Stimulated activated CD8-positive, alpha-beta memory T cell treated with anti-CD3 and anti-CD28 coated beads, Interleukin-2, amount 100 ng/mL, for 48 hours (primary cell): ENCODE measurements at places on chromosomes 3 and 15.

DNA sequence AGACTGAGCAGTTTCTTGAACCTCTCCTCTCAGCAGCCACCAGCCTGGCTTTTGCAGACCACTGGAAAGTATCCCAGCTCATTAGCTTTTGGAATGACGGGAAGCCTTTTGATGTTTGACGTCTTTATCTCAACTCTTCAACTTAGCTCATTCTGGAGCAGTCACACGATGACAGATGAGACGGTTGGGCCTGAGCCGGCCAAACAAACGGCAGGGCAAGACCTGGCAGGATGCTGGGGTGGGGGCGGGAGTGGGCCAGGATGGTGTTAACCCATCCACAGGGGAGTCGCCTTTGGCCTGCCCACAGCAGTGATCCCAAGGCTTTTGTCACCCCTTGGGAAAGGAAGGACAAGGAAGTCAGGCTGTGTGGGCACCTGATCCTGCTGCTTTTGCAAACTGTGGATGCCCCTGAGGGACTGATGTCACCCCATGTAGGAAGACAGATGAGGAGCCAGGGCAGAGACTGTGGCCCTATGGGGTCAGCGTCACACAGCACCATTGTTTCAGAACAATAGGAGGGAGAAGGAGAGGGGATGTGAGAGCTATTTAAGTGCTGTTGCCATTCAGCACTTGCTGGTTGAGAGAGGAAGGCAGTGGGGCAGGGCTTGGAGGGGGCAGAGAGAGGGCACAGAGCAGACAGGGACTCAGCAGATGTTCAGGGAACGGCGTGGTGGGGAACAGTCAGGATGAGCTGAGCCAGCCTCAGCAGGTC, 121.9 kb upstream of the CTDSPL start:
- no peak for DNase-seq

- DNase-seq = no peak
Observed at GRCh38 chr3:120524171-120524923, 71.8 kb upstream of the NDUFB4 start.

GRCh38 chr3:149177122-149177521, 44.5 kb downstream of the CP start:
- DNase-seq = no peak

GRCh38 chr15:99502182-99502581, 63.6 kb upstream of the MEF2A start:
- peak; percentile 60 for DNase-seq

- no peak for DNase-seq
Observed at GRCh38 chr3:60932643-60933042, 318.6 kb downstream of the FHIT start.

DNA sequence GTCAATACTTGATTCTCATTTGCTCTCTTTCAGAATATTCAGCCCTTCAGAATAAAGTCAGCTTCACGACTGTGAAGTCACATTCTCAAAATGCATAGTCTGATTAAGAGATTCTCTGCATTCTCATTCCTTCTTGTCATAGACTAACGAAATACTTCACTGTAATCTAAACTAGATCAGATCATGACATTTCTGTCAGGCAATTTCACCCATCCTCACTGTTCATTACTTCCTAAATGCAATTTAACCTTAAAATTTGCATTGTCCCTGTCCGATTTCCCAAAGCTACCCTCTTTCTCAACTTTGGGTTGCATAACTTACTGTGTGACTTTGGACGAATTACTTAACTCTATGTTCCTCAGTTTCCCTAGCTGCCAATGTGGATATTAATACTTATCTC, 6.2 kb downstream of the RPL22L1 start:
- DNase-seq = no peak

- no peak for DNase-seq
Observed at GRCh38 chr3:144381607-144382006, 410.0 kb downstream of the DIPK2A start.

- no peak for DNase-seq
Observed at GRCh38 chr15:92059036-92059970, 205.8 kb downstream of the SLCO3A1 start.

DNA sequence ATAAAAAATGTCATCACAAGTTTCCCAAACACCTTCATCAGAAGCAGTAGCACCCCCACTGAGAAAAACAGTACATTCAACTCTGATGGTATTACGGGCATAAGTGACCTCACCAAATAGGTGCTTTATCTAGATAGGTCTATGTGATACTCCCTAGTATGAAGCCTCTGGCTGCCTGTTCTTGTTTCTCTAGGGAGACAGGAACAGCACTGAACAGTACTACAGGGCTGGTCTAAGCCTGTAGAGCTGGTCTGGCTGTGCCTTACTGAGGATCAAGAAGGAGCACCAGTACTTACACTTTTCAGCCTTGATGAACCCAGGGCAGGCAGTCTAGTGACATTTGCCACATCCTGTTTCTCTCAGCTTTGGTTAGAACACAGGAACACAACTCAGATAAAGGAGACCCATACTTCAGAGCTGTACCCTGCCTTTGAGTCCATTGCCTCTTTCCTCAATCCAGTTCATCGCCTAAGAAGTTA, 35.9 kb downstream of the OXNAD1 start:
- no peak for DNase-seq

GRCh38 chr3:193572426-193572908, 17.8 kb upstream of the ATP13A4 start:
- no peak for DNase-seq

- no peak for DNase-seq
Observed at GRCh38 chr3:192122832-192123594, 604.3 kb downstream of the FGF12 start.

DNA sequence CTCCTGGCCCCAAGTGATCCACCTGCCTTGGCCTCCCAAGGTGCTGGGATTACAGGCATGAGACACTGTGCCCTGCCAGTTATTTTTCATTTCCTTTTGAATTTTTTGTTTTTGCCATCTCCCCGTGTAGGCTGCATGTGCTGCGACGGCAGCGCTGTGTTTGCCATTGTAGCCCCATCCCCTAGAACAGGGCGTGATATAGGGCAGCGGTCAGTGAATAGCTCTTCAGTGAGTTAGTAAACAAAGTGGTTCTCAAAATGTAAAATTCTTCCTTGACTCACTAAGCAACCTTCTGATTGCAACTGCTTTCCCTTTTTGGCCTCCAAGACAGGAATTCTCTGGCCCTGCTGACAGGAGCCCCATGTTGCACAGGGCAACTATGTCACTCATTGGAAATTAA, 138.1 kb upstream of the CTDSPL start:
- no peak for DNase-seq

- DNase-seq = no peak
Observed at GRCh38 chr3:110101361-110101760, 764.0 kb upstream of the DPPA4 start.

GRCh38 chr3:120072867-120073525, 21.3 kb downstream of the GSK3B start:
- no peak for DNase-seq

GRCh38 chr15:29970402-29970695, 112.4 kb upstream of the GOLGA8J start:
- no peak for DNase-seq

DNA sequence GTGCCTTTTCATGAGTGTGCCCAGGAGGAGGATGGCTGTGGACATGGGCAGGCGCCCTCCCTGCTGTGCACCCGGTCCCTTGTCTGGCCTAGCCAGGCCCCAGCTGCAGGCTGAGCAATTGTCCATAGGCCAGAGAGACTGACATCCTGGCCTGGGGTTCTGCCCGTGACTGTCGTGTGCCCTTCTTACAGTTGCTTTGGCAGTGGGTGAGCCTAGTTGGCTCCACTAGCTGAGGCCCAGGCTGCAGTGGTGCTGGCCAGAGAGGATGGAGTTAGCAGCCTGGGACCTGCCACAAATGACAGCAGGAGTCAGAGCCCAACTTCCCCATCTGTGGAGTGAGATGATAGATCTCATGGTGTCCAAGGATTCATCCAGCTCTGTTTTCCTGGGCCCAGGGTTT, 9.0 kb upstream of the CHRNB4 start:
- DNase-seq = no peak

DNA sequence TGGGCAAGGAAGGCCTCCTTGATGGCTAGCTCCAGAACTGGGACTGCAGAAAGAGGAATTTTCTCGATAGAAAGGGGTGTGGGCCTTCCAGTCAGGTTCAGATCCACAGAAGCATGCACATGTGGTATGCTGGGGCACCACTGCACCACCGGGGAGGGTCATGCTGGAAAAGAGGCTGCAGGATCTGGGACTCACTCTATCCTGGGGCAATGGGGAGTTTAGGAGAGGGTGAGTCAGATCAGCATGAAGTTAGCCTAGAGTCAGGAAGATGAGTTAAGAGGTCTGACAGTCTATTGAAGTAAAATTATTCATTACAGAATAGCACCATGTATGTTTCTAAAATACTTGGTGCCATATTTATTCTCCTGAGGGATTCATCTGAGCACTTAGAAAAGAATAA, 130.2 kb upstream of the TOPAZ1 start:
- DNase-seq = no peak

- no peak for DNase-seq
Observed at GRCh38 chr3:85074003-85074402, 115.2 kb downstream of the CADM2 start.

DNA sequence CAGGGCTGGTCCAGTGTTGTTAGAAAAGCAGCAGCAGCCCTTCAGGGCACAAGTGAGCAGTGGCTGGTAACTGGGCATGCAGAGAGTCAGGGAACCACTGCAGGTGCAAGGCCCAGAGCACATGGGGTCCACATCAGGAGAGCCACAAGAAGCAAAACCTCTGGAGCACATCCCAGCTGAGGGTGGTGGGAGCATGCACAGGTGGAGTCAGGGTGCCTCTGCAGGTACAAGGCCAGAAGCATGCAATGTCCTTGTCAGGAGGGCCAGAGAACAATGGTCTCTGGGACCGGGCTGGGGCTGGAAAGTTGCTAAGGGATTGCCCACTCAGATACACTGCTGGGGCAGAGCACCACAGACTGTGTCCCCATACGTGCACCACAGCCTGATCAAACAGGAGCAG, 226.1 kb upstream of the UBE2E2 start:
- no peak for DNase-seq

DNA sequence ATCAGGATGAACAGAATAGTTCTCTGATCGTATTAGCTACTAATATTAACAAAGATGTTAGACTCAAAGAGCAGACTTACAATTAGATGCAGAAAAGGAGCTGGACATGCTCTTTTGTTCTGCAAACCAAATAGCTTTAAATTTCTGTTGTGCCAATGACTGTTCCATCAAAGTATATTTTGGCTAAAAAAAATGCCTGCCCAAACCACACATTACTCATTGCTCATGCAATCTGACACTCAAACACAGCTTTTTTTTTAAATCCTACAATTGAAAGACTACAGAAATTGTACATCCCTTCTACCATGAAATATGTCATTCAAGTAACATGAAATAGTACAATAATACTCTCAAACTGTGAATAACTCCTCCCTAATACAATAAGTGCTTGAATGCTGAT, 48.6 kb downstream of the SHOX2 start:
- no peak for DNase-seq

DNA sequence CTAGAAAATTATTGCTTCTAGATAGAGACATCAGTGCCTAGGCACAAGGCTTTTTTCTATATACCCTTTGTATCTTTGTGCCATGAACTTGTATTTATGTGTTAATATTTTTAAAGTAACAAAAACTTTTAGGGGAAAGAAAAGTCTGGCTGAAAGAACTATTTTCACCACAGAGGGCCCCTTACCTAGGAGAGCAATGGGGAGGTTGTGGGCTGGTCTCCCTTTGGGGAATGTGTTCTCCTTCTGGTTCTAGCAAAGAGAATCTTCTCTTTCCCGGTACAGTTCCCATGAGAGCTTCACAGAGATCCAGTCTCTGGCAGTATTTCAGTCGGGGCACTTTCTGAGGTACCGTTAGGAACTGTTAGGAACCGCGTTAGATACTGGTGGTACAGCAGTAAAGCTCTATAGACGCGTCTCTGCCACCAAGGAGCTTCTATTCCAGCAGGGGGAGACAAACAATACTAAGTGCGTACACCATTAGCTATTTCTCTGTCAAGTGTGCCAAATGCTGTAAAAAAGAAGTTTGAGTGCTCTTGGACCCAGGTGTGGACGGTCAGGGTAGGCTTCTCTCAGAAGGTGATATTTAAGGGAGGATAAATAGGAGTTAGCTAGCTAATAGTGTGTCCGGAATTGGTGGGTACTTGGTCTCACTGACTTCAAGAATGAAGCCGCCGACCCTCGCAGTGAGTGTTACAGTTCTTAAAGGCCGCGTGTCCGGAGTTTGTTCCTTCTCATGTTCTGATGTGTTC, 4.6 kb upstream of the EPB42 start:
- DNase-seq = no peak

DNA sequence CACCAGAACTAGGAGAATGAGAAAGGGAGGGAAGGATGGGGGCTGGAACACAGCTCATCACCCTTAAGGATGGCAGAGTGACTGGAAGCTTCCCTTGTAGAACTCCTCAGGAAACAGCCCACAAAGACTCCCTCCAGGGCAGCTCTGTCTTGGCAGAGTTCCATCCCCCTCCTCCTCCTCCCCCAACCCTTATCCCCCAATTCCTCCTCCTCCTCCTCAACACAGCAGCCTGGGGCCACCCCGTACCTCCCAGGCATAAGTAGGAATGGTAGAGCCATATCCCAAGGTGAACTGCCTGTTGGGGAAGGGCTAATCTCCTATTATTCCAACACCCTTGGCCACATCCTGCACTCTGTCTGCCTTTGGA, 38.8 kb downstream of the ADCY5 start:
- no peak for DNase-seq

DNA sequence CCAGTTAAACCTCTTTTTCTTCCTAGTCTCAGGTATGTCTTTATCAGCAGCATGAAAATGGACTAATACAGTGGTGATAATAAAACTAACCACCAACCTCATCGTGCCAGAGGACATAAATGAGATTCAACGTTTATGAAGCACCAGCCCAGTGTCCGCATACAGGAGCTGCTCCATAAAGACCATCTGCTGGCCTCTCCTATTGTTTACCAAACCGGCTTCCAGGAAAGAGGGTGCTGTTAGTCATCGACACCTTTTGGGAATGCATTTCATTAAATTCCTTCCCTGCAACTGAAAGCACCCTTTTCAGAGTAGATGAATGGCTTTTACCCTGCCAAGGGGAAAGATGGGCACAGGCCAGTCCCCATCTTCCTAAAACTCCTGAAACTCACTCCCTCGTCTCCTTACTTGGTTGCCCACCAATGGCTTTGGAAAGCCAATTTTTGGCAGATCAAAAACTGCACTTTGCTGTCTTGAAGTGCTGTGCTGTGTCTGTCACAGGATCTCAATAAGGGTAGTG, 122.1 kb downstream of the AQP9 start:
- DNase-seq = no peak

DNA sequence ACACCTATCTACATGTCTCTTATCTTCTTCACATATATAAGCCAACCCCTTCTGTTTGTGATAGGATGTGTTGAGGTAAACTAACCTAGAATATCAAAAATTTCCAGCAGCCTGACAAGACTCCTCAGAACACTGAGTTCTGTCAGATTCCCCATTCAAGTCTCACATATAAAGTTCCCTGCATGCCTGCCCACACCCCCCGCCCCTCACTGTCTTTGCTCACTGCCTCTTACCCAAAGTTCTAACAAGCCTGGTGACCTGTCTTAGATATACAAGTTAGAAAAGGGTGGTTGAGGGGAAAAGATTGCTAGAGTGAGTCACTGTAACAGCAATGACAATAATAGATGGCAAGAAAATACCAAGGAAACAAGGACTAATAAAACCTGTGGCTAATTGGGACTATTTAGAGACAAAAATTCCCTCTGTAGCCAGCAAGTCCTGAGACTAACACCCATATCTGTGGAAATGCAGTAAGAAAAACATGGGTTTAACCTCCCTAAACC, 40.1 kb downstream of the FBXO22 start:
- DNase-seq = no peak
